ENCODE measurements at places on chromosomes 13 and 19. TPM values are rescaled to one million over a fixed set of nuclear protein-coding genes. Genes with fewer than 3 reads are reported as not detected.

The OXGR1 gene
- polyA plus RNA-seq: 0.19 TPM

The SULT2A1 gene
- polyA plus RNA-seq: 275 TPM

The MUC16 gene
- polyA plus RNA-seq: under 0.01 TPM

DNA sequence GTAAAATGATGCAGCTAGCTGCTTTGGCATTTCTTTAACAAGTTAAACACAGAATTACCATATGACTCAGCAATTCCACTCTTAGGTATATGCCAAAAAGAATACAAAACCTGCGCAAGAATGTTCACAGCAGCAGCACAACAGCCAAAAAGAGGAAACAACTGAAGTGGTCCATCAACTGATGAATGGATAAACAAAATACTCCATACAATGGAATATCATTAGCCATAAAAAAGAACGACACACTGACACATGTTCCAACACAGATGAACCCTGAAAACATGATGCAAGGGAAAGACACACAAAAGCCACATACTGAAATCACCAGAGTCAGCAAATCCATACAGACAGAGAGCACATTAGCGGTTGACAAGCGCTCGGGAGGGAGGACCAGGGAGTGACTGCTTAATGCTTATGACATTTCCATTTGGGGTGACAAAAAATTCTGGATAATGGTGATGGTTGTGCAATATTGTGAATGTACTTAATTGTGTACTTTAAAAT lies 3.0 kb downstream of the PCID2 start:
- DNase-seq: no peak
- no peak overlapping the region for H3K27ac ChIP-seq
- H3K27me3 ChIP-seq: no peaks in the 10 kb centered on the region
- peaks cover 4% of the 10 kb centered on the region for H3K4me1 ChIP-seq

DNA sequence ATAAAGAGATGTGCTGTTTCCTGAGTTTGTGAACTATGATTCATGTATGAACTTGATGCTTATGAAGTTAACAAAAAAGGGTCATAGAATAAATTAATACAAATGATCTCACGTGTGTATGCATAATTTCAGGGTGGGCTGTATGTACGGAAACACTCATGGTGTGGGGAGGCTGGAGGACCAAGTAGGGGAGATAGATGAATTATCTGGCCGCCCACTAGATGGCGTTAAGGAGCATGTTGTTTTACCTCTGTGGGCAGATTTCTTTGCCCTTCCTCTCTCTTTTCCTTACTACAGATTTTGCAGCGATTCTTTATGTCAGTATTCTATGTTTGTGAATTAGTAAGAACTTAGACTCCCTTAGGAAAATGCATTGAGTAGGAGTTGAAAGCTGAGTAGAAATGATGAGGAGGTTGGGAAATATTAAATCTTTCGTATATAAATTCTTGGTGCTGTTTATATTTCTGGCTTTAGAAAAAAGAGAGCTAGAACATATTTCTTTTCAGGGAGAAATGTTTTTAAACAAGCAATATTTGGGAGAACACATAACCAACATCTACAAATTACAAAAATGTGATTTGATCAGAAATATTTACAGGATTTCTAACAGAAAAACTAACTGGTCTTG lies 47.4 kb upstream of the TMTC4 start:
- no peak overlapping the region for H3K4me3 ChIP-seq
- no peaks in the 10 kb centered on the region for H3K36me3 ChIP-seq
- H3K27ac ChIP-seq: no peak overlapping the region

DNA sequence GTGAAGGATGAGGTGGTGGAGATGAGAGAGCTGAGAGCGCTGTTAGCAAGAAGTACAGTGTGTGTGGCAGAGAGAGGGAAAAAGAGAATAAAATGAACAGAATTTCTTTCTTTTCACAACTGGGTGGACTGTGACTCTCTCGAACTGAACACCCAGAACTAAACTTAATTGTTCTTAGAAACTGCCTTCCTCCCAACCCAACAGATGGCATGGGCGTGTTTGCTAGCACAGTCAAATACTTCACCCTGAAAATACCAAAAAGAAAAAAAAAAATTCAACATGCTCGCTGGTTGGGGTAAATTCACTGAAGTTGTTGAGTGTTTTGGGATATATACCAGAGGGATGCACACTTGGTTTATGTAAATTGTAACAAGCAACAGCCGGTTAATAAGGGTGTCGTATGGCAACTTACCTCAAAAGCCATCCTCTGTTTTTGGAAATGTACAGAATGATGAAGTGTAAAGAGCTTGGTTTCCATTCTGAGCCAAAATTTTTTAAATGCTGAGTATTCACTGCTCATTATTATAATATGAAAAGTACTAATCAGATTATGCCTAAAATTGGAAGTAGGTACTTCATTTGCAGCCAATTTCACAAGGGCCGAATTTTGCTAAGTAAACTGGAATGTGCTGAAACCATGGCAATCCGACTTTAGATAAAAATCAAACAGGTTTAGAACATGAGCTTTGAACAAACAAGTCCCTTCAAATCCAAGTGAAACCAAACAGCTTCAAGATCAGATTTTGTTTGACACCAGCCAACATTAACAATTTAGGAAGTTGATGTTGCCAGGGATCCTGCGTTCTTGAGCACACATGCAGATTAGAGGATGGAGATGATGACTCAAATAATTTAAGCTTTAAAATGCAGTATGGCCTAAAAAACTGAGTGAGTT lies 115.8 kb downstream of the ZIC5 start:
- no peak overlapping the region for H3K4me3 ChIP-seq
- no peaks in the 10 kb centered on the region for H3K36me3 ChIP-seq
- no peak overlapping the region for H3K27ac ChIP-seq
- no peaks in the 10 kb centered on the region for H3K27me3 ChIP-seq

DNA sequence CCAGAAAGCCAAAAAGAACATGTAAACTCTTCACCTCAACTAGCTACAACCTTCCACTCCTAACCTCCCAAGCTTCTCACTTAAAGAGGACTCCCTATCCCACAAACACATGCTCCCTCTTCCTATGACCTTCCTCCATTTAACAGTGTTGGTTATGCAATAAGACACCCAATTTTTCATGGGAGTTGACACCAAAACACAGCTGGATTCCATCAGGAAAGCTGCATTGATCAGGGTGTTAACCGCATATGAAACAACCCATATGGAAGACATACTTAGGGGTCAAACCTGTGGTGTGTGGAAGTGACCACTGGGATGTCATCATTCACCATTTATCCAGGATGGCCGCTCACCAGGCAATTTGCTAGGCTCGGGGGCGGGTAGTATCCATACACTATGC lies 21.9 kb downstream of the ZNF473 start:
- H3K36me3 ChIP-seq: peaks cover 32% of the 10 kb centered on the region
- no peaks in the 10 kb centered on the region for H3K27me3 ChIP-seq
- H3K4me1 ChIP-seq: no peaks in the 10 kb centered on the region
- no peak overlapping the region for H3K4me3 ChIP-seq
- no peak for DNase-seq

DNA sequence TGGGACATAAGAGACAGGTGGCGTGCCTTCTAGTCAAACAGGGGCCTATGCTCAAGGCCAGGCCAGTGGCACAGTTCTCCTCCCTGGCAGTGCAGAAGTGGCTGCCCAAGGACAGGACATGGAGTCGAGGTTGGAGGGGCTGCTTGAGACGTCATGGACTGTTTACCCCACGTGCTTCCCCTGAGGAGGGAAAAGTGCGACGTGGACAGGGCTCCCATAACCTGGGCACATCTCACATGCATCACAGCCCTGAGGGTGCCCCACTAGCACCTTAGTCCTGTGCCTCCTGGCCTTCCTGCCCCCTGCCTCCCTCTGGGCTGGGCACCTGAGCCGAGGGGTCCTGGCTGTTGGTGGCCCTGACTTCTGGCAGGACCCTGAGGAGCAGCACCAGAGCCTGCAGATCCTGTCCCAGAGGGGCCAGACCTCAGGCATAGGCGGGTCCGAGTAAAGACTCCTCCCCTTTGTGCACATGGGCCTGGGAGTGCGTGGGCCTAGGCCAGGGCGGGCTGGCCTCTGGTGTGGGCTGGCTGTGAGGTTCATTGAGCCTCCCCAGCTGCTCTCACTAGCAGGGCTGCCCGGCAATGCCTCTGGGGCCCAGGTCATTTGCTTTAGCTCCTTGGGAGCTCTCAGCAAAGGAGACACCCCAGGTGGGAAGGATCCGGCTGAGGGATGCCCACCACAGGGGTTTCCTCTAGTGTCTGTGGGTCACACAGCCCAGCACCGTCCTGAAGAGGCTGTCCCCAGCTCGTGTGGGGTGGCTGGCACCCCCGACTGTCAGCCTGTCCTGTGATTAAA lies 65.7 kb downstream of the CEBPG start:
- no peaks in the 10 kb centered on the region for H3K4me1 ChIP-seq
- H3K36me3 ChIP-seq: no peaks in the 10 kb centered on the region
- H3K27me3 ChIP-seq: no peaks in the 10 kb centered on the region
- no peak for DNase-seq
- no peak overlapping the region for H3K4me3 ChIP-seq

GRCh38 chr13:23348262-23349127 lies 85.0 kb downstream of the SACS start:
- H3K27me3 ChIP-seq: no peaks in the 10 kb centered on the region
- no peak overlapping the region for H3K27ac ChIP-seq
- no peak overlapping the region for H3K4me3 ChIP-seq
- no peak for DNase-seq
- H3K36me3 ChIP-seq: no peaks in the 10 kb centered on the region

DNA sequence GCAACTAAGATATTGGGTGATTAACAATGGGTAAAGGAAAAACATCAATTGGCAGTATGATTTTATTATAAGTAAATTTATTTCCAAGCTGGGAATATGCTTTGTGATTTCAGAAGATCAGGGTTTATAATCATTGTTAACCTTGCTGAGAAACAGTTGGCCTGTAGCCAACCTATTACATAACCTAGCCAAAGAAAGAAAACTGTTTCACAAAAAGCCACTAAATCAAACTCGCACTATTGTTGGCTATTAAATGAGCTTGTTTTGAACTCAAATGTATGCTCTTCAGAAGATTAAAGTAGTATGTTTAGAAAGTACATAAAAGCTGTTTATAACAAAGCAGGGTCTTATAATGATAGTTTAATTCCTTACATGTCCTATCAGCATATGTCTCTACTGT lies 151.7 kb downstream of the LHFPL6 start:
- no peaks in the 10 kb centered on the region for H3K27me3 ChIP-seq
- no peak overlapping the region for H3K27ac ChIP-seq
- H3K4me1 ChIP-seq: no peaks in the 10 kb centered on the region
- H3K36me3 ChIP-seq: no peaks in the 10 kb centered on the region
- peak; percentile 2 for DNase-seq

DNA sequence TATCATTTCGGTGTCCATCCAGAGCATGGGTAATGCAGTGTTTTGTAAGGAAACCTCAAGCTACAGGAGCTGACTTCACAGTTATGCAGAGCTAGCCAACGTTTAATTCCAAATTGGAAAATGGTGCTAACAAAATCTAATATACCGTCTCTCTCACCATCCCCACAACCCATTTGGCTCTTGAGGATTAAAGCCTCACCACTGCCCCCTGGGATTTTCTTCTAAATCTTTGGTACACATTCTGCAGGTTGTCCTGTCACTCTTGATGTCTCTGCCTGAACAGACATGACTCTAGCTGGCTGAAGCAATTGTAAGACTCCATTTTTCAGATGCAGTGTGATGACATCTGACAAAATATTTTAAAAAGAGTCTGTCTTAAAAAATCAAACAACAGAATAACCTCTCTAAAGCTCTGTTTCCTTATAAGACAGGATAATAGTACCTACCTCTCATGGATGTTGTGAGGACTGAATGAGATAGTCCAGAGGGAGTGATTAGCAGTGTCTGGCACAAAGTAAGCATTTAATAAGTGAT lies 451.8 kb downstream of the SUCLA2 start:
- no peaks in the 10 kb centered on the region for H3K36me3 ChIP-seq
- H3K4me1 ChIP-seq: no peaks in the 10 kb centered on the region
- H3K27me3 ChIP-seq: no peaks in the 10 kb centered on the region
- DNase-seq: no peak
- H3K27ac ChIP-seq: no peak overlapping the region
- H3K4me3 ChIP-seq: no peak overlapping the region

DNA sequence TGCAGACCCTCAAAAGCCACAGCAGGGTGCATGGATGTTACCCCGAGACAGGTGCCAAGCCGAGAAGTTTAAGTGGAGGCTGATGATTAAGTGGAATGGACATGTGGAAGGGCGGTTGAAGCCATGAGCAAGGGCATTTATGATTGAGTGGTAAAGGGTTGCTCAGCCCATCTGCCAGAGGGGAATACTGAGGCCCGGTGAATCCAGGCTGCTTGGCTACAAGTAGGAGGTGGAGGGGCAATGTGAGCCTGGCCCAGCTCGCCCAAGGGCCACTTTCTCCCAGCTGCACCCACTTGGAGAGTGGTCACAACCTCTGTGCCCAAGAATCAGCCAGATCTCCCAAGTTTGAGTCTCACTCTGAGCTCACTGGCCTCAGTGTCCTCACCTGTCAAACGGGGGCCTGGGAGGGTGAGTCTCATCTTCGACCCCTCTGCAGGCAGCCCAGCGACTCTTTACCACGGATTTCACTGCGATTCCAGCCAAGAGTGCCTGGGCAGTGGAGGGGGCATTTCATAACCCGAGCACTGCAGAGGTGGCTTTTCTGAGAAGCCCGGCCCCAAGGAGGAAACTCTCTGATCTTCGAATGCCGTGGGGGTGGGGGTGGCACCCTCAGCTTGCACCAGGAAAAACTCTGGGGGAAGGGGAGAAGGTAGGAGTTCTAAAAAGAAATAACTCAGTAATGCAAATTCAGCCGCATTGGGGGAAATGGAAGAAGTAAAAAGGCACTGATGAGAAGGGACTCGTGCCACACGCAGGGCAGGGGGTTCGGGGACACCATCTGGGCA lies 62.9 kb upstream of the KLF2 start:
- no peaks in the 10 kb centered on the region for H3K36me3 ChIP-seq
- H3K27me3 ChIP-seq: no peaks in the 10 kb centered on the region
- H3K27ac ChIP-seq: no peak overlapping the region
- H3K4me3 ChIP-seq: no peak overlapping the region
- no peaks in the 10 kb centered on the region for H3K4me1 ChIP-seq

DNA sequence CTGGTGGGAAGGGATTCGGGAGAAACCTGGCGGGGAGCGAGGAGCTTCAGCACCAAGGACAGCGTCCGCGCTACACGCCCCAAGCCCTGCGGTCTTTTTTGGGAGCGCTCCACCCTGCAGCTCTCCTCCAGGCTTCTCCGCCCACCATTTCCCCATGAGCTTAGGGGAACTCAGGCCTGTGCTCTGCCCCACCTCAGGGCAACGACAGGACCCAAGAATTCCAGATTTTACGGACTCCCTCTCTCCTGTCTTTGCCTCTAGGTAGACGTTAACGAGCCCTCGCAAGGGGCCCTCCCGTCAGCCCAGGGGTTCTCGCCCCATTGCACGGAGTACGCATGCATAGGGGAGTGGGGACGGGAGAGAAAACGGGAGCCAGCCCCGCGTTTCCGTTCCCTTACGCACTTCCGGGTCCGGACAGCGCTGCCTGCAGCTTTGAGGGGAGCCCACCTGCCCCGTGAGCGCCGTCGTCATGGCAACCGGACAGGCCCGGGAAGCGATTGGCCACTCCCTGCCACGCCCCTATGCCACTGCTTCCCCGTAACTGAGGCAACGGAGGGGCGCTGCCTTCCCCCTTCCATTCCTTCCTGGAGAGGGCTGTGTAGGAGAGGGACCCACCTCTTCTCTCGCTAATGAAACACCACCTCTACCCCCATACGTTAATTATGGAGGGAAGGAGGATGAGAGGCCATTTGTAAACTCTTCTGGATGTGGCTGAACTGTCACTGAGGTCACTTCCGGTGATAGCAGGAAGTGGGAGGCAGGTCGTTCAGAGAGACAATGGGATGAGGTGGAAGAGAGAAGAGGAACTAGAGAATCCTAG lies 20.8 kb downstream of the NOVA2 start:
- peaks cover 3% of the 10 kb centered on the region for H3K27me3 ChIP-seq
- peak overlapping the region; percentile 18 for H3K4me3 ChIP-seq
- H3K36me3 ChIP-seq: no peaks in the 10 kb centered on the region
- H3K4me1 ChIP-seq: peaks cover 5% of the 10 kb centered on the region
- DNase-seq: peak; percentile 10
- H3K27ac ChIP-seq: no peak overlapping the region

Measured in small intestine (tissue), 16 donors.